ENCODE measurements at places on chromosomes 5 and 9.

- DNase-seq: no peak
These were observed 124.1 kb upstream of the WWC1 start for GRCh38 chr5:168167338-168167737.

- DNase-seq: no peak
These were observed 153.3 kb upstream of the IZUMO3 start for GRCh38 chr9:24698881-24699518.

GRCh38 chr5:30878746-30879145 lies 314.7 kb upstream of the CDH6 start:
- DNase-seq: no peak

GRCh38 chr5:143496943-143497342 lies 93.5 kb upstream of the NR3C1 start:
- DNase-seq: no peak

- no peak for DNase-seq
These were observed 5.1 kb downstream of the RPL37 start for GRCh38 chr5:40829748-40830533.

GRCh38 chr5:176319827-176320554 lies 41.6 kb downstream of the KIAA1191 start:
- DNase-seq: no peak

- no peak for DNase-seq
These were observed 244.1 kb upstream of the RGMB start for GRCh38 chr5:98529321-98529720.

DNA sequence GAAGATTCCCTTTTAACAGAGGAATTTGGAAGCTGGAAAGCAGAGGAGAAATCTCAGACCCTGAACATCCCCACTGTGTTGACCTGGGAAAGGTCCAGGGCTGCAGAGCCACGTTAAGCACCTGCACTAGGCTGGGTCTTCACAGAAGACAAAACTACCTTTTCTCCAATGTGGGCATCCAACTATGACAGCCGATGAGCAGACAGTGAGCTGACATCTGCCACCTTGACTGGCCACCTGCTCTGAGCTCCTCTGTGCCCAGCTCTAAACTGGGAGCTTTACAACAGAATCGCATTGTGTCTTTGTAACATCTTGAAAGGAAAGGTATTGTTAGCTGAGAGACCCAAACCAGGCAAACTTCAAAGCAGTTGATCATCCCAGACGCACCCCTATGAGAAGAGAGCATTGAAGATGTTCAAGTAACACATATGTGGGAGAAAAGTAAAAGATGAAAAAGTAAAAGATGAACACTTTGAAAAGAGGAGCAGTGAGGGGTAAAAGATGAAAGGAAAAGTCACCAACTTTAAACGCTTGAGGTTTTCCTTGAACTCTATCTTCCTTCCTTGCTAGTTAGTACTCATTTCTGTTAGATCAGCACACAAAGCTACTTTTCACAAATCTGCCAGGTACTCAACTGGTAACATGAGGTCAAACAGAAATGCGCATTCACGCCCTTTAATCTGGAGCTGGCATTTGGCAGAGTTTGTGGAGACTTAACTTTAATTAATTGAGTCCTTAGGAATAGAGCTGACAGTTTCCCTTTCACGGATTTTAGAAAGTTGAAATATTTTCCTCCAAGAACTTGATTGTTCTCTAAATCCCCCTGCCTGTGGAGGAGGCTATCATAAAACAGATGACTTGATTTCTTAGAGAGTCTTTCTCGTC lies 53.2 kb upstream of the CTXN3 start:
- no peak for DNase-seq

Measured in NCI-H226 (cell line).